ENCODE measurements at places on chromosomes 7 and 10. TPM values are rescaled to one million over a fixed set of nuclear protein-coding genes. Genes with fewer than 3 reads are reported as not detected.

DNA sequence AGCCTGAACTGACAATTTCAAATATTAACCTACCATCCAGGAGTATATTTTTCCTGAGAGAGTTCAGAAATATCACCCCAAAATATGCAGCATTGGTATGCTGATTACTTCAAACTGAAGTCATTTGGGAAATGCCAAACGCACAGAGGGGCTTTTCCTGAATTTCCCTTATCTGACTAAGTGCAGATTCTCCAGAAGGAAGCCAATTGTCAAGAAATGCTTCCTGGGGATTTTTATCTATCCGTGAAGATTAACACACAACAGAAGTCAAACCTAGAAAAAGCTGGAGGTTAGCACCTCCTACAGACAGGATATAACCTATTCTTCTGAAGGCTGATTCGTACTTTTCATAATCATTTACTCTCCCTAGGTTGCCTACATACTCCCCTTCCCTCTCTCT lies 91.0 kb downstream of the AKR1D1 start:
- no peak for DNase-seq

The PIK3CG gene
- total RNA-seq, result not detected

The TWIST1 gene
- not detected for total RNA-seq

- no peak for DNase-seq
These were observed 304.4 kb upstream of the CNTNAP2 start for GRCh38 chr7:145812218-145812617.

DNA sequence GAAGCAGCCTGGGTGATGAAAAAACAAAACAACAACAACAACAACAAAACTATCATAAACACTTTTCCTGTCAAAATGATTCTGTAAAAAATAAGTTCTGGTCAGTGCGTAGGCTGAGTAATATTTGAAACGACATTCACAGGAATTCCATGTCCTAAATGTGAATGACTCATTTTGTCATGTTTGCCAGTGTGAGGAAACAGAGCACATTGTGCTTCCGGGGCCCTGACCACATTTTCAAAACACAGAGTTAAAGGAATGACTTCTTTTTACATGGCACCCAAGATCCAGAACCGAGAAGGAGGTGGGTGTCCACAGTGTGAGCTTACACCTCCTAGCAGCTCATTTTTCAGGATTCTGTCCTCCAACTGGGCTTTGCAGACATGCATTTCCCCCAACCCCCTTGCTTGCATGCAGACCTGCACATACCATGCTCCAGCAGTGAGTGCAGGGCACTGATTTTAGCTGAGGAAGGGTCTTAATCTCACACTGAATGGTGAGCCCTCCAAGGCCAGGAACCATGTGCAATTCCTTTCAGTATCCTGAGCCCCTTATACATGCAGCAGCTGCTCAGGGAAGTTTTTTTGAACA lies 3.0 kb downstream of the CLRN3 start:
- DNase-seq, result no peak

- peak; percentile 17 for DNase-seq
These were observed 35.9 kb upstream of the TSPAN33 start for GRCh38 chr7:129108581-129108980.

GRCh38 chr10:38003588-38003987 lies 6.9 kb upstream of the ZNF33A start:
- no peak for DNase-seq

The ATP5MK gene
- total RNA-seq, result 242 TPM

DNA sequence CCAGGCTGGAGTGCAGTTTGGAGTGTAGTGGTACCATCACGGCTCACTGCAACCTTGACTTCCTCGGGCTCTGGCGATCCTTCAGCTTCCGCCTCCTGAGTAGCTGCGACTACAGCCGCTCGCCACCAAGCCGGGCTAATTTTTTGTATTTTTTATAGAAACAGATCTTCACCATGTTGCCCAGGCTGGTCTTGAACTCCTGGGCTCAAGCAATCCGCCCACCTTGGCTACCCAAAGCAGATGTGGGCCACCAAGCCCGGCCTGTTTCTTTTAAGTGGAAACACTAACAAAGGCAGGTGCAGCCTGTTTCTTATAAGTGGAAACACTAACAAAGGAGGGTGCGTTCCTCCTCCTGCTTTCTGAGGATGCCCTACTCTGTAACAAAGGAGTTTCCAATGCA lies 18.2 kb downstream of the PRF1 start:
- no peak for DNase-seq

DNA sequence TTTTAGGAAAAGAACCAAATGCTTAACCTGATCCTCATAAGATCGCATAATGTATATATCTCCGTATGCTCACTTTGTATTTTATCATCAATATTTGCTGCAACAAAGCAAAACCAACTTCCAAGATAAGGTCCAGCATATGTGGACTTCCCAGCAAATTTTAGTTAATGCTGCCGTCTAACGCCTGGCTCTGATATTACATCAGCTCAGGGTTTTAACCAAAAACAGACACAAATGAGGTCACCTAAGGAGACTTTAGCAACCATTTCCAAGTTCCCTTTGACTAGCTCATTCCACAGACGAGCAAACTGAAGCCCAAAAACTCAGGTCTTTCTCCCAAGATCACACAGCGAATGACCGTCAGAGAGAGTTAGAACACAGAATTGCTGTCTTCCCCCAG lies 59.4 kb upstream of the UCN3 start:
- DNase-seq, result no peak

GRCh38 chr7:40978047-40978446 lies 724.8 kb downstream of the INHBA start:
- no peak for DNase-seq

- no peak for DNase-seq
These were observed 106.4 kb downstream of the BMPER start for GRCh38 chr7:34011696-34012095.

GRCh38 chr7:48285373-48285772 lies 114.1 kb downstream of the ABCA13 start:
- peak; percentile 6 for DNase-seq

- peak; percentile 91 for DNase-seq
These were observed 25.2 kb upstream of the ITGB1 start for GRCh38 chr10:32982911-32983909.

GRCh38 chr7:42469341-42469740 lies 232.3 kb upstream of the GLI3 start:
- no peak for DNase-seq

DNA sequence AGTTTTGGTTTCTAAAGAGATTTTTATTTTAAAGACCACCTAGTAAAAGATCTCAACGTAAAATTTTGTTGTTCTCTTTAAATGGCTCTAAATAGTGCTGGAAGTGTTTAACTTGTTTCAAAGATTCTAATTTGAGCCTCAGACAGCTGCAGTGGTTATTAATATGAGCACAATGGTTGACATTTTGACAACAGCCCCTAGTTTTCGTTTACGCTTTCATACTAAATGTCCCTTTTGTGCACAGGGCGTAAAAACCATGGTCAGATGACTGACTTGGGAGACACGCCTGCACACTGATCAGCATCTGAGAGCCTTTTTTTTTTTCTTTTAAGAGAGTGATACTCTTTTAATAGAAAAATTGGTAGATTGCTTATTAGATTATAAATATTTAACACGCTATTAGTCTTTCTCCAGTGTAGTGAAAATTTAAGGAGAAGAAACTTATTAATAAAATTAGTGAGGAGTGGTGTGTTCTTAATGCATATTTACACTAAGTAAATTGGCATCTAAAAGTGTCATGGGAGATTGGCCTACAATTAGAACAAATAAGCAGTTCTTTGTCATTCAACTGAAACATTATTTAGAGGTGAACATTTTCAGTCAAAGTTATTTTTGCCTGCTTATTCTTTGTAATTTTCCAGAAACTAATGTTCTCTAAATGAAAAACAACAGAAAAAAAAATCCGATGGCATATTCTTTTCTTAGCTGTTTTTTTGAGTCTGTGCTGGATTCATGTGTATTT lies 182.8 kb upstream of the PHYHIPL start:
- no peak for DNase-seq

The CLCN1 gene
- total RNA-seq, result not detected

DNA sequence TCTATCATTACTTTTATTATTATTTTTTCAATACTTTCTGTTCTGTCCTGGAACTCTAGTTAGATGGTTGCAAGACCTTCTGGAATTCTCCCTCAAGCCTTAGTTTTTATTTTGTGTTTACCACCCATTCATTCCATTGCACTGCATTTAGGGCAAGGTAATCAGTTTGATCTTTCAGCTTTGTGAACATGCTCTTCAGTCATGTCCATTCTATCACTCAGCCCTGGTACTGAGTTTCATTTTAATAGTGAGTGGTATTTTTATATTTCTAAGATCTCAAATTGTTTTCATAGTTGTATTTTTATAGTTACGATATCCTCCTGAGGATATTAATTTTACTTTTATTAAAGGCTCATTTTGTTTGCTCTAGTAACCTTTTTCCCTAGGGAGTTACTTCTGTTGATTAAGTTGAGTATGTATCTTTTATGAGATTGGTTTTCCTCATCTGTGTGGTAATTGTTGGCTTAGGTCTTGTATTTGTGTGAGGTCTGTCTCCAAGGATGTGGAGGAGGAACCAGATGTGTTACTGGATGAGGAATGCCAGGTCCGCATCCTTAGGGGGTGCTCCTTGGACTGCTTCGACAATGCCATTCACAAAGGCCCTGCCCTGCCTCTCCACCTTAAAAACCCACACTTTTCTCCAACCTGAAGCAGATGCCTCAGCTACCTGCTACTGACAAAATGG lies 46.7 kb upstream of the RAB18 start:
- DNase-seq, result no peak

The PHKG1 gene
- 1.3 TPM for total RNA-seq

Measured in Caki2 (cell line).